ENCODE measurements at places on chromosomes 5 and 9.

GRCh38 chr5:120073722-120074121 lies 390.4 kb upstream of the PRR16 start:
- no peak for DNase-seq

GRCh38 chr9:107485458-107486043 lies 4.0 kb downstream of the KLF4 start:
- no peak for DNase-seq

GRCh38 chr5:54571462-54571861 lies 53.9 kb downstream of the SNX18 start:
- no peak for DNase-seq

GRCh38 chr5:157370967-157371366 lies 89.0 kb upstream of the NIPAL4 start:
- no peak for DNase-seq

DNA sequence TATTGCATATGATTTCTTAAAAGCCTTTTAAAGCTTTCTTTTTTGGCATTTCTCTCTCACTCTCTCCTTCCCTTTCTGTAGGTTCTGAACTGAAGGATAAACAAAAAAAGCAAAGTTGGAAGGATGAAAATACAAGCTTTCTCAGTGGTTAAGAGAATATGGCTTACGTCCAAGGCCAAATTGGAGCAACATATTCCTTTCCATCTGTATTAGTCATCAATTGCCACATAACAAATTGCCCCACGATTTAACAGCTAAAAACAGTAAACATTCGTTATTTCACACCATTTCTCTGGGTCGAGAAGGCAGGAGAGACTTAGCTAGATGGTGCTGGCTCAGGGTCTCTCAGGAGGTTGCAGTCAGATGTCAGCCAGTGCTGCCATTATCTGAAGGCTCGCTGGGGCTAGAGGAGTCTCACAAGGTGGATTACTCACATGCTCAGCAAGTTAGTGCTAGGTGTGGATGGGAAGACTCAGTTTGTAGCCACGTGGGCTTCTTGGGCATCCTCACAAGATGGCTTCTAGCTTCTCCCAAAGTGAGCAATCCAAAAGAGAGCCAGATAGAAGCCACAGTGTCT lies 2.0 kb upstream of the ROR2 start:
- no peak for DNase-seq

GRCh38 chr5:36740259-36740898 lies 134.0 kb downstream of the SLC1A3 start:
- DNase-seq: no peak

- DNase-seq: no peak
These were observed 43.5 kb downstream of the FBN2 start for GRCh38 chr5:128494516-128494915.

- DNase-seq: peak; percentile 27
These were observed 579 bp upstream of the FAM78A start for GRCh38 chr9:131276891-131277286.

- DNase-seq: no peak
These were observed 10.6 kb downstream of the TMEM250 start for GRCh38 chr9:136107953-136108647.

DNA sequence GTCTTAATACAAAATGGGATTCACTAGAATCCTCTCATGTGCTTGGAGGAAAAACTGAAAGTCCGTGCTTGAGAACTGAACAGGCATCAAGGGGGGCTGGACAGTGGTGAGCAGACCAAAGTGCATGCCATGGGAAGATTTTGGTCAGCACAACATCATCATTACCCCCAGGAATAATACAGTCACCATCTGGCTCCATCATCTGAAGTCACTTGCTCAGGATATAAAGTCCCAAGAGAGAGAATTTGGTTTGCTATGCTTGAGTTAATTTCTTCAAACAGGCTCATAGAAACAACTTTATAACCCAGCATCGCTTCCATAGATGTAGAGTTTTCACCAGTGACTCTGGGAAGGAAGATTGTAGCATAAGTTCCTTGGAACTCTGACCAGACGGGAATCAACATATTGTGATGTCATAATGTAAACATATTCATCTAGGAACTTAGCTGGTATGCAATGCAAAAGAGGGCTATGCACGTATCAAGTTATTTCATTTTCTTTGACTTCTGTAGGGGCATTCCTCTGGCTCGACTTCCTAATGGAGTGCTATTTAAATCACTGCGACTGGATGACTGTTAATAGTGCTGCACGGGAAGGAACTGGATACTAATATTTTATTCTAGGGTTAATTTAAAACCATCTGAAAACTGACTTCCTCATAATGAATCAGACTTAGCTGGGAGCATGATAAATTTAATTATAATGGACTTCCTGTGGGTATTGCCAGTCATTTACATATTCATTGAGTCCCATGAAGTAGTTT lies 145.2 kb downstream of the MTRR start:
- no peak for DNase-seq

GRCh38 chr9:107789001-107789700 lies 299.6 kb upstream of the KLF4 start:
- DNase-seq: no peak

GRCh38 chr5:54440456-54440893 lies 15.0 kb upstream of the HSPB3 start:
- DNase-seq: peak; percentile 84

DNA sequence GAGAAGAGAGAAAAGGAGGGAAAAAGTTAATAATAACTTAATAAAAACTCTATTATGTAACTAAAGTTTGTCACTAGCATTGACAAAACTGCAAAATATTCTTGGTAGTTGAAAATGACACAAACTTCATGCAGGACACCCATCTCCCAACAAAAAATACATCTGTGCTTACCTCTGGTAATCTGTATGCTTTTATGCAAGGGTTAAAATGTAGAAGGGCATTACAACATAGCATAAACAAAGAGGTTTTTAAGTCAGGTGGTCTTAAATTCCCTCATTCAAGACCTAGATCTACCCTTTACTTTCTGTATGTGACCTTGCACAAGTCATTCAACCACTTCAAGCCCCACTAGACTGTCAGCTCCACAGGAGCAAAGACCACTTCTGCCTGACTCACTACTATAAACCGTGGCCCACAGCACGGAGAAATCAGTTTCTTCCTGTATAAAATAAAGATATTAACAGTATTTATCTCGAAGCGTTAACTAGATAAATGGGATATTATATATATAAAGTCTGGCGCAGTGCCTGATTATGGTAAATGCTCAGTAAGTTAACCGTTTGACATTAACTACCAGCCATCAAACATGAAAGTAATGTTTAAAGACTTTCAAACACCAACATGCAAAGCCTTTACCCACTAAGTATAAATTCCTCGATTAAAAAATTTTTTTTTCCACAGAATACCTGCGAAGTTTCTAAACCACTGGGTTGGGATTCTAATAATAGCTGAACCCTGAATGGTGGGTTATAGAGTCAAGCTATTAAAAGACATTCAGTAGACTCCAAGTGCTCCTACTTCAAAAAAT lies 2.0 kb downstream of the FBXL17 start:
- DNase-seq: no peak

DNA sequence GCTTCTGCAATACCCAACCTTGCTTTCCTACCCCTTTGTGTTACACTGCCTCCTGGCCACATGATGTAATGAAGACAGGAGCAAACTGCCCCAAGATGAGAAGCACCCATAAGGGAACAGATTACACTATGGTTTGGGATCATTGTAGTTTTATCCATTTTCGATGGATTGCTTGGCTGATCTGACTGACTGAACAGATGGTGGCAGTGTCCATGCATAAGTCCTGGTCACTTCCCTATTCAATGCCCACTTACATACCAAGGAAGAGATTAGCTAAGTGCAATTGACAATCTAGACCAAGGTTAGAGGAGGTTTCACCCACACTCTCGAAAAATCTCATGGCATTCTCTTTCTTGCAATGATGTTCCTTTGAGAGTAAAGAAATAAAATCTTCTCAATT lies 319.9 kb downstream of the RAB3C start:
- no peak for DNase-seq

DNA sequence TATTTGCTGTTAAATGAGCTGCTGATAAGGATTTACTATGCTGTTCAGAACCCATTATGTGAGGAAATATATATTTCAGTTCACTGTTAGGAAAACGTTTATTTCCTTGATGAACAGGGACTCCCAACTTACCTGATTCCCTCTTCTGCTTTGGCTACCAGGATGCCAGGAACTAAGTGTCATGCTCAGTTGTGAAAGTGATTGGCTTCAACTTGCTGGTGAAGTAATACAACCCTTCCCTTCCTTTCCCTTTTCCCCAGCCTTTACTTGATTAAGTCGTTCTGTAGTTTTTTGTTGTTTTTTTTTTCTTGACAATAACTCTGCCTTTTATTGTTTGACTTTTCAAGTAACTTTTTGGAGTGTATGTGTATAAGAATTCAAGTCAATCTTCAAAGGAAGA lies 309.3 kb downstream of the DOCK8 start:
- DNase-seq: no peak

DNA sequence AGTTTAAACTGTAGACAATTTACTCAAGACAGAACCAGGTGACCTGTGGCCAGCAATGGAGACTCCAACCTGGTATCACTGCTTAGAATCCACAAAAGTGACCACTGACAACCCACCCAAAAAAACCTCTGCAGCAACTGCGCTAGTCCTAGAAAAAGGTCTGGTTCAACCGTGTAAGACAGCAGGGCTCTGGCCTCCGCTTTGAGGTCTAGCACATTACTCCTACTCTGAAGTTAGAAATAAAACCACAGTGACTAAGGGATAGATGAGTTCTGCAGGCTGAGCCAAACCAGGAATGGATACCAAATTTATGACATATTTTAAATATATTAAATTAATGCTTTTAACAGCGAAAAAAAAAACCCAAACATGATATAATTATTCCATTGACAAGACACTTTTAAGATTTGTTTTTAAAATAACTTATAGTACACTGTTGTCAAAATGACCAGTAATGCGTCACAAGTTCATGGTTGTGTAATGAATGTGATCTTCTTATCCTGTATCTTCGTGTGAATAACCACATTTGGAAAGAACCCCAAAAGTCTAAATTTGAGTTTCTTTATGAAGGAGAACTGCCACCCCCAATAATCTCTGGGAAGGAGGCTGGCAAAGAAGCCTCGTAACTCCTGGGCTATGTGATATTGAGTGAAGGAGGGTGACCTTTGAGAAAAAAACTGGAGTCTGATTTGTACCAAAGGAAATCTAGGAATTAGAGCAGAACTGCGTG lies 101.9 kb upstream of the SLC44A1 start:
- no peak for DNase-seq

Measured in MM.1S (cell line).